Neural progenitor cell (in vitro differentiated cells): ENCODE measurements at places on chromosomes 1 and 21. TPM values are rescaled to one million over a fixed set of nuclear protein-coding genes. Genes with fewer than 3 reads are reported as not detected.

DNA sequence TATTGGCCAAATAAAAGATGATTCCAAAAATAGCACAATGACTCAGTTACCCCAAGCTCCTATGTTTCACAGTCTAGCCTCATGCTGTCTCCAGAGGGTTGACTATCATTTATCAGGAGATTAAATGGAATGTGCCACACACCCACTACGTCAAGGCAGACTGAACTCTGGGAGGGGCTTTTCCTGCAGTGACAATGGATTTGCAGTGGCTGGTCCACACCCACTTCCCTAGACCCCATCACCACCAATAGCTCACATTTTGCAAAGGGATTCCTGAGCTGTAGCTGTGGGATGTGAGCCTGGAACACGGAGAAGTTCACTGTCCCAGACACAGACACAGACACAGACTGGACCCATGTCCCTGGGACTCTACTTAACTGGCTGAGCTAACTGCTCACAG lies 77.1 kb downstream of the HLCS start:
- H3K4me3 ChIP-seq: no peak overlapping the region
- no peak for DNase-seq
- H3K4me1 ChIP-seq: peaks cover 38% of the 10 kb centered on the region
- H3K27me3 ChIP-seq: no peaks in the 10 kb centered on the region
- no peaks in the 10 kb centered on the region for H3K36me3 ChIP-seq

DNA sequence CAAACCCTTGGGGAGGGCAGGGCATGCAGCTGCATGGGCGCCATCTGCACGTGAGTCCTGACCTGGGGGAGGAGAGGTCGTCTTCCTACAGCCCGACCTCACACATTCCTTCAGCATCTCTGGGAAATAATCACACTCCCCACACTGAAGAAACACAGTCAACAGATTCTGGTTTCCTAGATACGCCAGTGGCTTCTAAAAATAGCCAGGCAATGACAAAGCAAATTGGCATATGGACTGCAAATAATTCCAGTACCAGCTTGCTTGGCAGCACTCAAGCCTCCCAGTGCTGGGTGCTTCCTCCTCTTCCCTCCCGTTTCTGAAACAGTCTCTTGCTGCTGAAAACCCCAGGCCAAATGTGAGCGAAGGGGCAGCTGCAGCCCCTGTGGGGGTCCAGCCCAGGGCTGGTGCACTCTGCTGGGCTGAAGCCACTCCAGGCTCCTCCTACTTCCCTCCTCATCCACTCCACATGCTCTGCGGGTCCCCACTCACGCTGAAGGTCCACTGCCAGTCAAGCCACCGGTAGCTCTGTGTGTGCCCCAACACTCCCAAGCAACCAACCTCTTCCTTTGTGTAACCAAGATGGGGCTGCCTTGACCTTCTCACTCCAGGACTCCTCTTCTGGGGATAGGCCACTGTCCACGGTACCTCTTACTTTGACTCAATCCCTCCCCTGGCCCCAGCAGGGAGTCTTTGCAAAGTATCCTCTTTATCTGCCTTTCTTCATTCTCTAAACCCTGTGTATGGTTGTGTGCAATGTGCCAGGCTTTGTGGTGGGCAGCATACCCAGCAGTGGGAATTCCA lies 69.0 kb downstream of the KCND3 start:
- no peak overlapping the region for H3K27ac ChIP-seq
- DNase-seq: no peak
- no peak overlapping the region for H3K4me3 ChIP-seq
- no peaks in the 10 kb centered on the region for H3K4me1 ChIP-seq

OR2T27 gene
- not detected in 2 replicates for total RNA-seq

DNA sequence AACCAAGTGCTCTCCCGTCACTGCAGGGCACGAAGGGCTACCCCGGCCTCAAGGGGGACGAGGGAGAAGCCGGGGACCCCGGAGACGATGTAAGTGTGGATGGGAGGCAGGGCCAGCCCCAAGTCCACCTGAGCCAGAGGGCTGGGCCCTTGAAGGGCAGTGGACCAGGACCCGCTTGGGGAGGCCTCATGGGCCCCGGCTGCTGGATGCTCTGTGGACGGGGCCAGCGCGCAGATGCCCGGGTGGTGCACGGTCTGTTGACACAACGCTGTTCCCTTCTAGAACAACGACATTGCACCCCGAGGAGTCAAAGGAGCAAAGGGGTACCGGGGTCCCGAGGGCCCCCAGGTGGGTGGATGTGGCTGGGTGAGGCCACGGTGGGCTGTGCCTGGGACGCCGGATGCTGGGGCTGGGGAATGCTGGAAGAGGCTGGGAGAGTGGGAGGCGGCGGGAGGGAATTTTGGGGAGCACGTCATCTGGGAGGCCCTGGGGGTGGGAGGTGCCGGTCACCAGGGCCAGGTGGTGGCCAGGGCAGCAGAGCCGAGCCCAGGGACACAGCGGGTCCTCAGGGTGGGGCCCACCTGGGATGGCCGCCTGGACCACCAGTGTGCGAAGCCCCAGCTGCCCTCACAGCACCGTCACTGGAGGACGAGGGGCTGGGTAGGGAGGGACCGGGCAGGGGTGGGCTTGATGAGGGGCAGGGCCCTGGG lies 17.5 kb downstream of the COL6A1 start:
- H3K27ac ChIP-seq: no peak overlapping the region
- H3K36me3 ChIP-seq: no peaks in the 10 kb centered on the region
- no peak for DNase-seq
- H3K4me3 ChIP-seq: no peak overlapping the region
- no peaks in the 10 kb centered on the region for H3K4me1 ChIP-seq
- no peaks in the 10 kb centered on the region for H3K27me3 ChIP-seq

NR0B2 gene
- total RNA-seq: not detected in 2 replicates

- no peaks in the 10 kb centered on the region for H3K27me3 ChIP-seq
- peak; percentile 20 for DNase-seq
- H3K27ac ChIP-seq: no peak overlapping the region
- H3K36me3 ChIP-seq: peaks cover 5% of the 10 kb centered on the region
- H3K4me1 ChIP-seq: peaks cover 10% of the 10 kb centered on the region
Measured at GRCh38 chr1:203860396-203861025, 888 bp upstream of the SNRPE start.

GRCh38 chr1:9375912-9376311 lies 83.2 kb downstream of the SPSB1 start:
- no peaks in the 10 kb centered on the region for H3K27me3 ChIP-seq
- no peak for DNase-seq
- H3K4me1 ChIP-seq: peaks cover 12% of the 10 kb centered on the region
- no peak overlapping the region for H3K4me3 ChIP-seq
- no peaks in the 10 kb centered on the region for H3K36me3 ChIP-seq

- no peak for DNase-seq
- H3K36me3 ChIP-seq: no peaks in the 10 kb centered on the region
- H3K27me3 ChIP-seq: no peaks in the 10 kb centered on the region
- no peak overlapping the region for H3K4me3 ChIP-seq
Measured at GRCh38 chr1:198893763-198894444, 255.1 kb downstream of the PTPRC start.
